ENCODE measurements at places on chromosomes 5 and 9.

- no peak for DNase-seq
These were observed 2.3 kb downstream of the CRB2 start for GRCh38 chr9:123358181-123358905.

- peak; percentile 19 for DNase-seq
These were observed 31.7 kb downstream of the NRG2 start for GRCh38 chr5:140011297-140011802.

- DNase-seq: no peak
These were observed 5.4 kb downstream of the MRPS27 start for GRCh38 chr5:72314571-72315172.

DNA sequence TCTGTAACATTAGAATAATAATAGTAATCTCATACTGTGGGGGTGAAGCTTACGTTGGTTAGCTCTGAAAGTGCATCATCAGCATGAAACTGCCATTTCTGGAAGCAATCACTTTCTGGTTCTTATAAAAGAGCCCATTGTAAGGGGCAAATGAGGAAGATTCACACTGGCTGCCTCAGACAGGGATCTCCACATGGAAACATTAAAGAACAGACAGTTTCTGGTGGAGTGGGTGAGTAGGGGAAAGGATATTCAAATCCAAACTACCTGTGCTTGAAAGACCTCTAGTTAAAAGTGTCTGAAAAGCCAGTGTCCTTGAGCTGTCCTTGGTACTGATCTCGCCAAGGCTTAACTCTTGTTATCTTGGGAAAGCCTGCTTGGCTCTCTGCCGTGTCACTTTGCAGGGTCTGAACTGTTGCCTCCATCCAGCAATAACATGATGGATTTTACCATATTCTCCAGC lies 19.1 kb upstream of the SLC31A2 start:
- DNase-seq: peak; percentile 44

DNA sequence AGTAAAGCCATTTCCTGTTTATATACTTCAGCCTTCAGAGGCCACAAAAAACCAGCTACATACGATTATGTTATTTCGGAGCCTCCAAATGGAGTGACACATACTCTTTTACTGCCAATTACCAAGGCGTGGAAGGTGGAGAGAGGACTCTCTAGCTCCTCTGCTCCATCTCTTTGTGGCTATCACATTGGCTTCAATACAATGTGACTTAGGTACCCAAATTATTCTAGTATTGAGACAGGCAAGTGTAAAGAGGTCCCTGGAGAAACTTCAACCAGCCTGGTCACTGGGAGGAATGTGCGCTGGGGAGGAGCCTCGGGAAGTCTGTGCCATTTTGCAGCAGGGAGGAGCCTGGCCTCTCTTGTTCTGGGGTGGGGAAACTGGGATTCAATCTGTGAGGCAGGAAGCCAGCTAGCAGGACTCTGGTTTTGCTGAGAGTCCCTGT lies 85.8 kb upstream of the TAS2R1 start:
- DNase-seq: no peak

- DNase-seq: no peak
These were observed 18.7 kb downstream of the ECM2 start for GRCh38 chr9:92517046-92517445.

DNA sequence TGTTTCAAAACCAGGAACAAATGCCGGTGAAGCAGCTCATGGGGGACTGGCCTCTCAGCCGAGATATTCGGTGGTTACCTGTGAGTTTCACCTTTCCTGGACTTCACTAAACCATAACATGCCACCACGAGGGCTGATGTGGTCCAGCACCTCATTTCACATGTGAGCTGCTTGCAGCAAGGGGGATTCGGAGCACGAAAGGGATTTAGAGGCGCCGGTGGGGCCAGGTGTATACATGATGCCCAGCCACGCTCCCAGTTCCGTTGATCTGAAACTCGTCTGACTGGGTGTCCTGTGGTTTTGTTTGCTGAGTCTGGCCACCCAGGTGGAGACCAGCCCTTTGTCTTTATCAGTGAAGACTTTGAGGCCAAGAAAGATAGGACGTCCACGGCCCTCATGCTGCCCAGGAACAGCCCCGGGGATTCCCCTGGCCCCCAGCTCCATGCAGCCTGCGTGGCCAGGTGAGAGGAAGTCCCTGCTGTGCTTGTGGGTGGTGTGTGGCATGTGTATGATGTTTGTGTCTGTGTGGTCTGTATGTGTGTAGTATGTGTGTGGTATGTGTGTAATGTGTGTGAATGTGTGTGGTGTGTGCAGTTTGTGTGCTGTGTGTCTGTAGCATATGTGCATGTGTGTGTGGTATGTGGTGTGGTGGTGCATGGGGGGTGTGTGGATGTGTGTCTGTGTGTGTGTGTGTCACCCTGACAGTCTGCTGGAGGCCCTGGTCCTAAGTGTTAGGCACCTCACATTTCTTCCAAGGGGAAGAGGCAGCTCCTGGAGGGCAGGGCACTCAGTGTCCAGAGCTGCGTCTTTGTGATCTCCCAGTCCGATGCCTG lies 23.4 kb downstream of the PHF2 start:
- DNase-seq: no peak

DNA sequence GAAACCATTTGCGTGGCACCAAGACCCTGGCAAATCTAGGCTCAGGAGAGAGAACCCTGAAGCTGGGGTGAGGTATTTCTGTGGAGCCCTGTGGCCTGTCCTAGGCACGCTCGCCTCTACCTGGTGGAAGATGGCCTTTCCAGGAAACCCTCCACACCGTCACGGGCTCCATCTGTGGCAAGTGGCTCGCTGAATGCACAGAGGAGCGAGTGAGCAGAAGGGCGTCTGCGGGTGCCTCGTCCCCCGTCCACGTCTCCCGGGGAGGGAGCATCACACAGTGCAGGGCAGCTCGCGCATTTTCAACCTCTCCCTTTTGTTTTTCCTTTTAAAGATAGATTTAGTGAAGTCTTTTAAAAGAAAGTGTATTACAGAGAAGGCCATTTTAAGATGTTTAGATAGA lies 25.3 kb upstream of the RASGEF1C start:
- no peak for DNase-seq

- no peak for DNase-seq
These were observed 53.7 kb downstream of the EFNA5 start for GRCh38 chr5:107617052-107617451.

DNA sequence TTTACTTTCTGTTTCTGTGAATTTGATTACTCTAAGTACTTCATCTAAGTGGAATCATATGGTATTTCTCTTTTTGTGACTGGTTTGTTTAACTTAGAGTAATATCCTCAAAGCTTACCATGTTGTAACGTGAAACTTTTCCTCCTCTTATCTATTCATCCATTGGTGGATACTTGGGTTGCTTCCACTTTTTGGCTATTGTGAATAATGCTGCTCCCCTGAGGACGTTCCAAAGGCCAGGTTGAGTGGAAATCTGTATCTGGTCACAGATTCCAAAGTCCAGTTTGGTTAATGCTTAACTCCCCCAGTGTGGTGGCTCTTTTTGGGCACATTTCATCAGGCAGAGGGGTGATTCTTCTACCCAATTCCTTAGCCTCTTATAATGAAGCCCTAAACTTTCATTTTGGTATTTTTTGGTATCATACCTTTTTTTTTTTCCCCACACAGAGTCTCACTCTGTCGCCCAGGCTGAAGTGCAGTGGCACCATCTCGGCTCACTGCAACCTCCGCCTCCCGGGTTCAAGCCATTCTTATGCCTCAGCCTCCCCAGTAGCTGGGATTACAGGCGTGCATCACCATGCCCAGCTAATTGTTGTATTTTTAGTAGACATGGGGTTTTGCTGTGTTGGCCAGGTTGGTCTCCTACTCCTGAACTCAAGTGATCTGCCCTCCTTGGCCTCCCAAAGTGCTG lies 65.4 kb downstream of the CMYA5 start:
- DNase-seq: no peak

DNA sequence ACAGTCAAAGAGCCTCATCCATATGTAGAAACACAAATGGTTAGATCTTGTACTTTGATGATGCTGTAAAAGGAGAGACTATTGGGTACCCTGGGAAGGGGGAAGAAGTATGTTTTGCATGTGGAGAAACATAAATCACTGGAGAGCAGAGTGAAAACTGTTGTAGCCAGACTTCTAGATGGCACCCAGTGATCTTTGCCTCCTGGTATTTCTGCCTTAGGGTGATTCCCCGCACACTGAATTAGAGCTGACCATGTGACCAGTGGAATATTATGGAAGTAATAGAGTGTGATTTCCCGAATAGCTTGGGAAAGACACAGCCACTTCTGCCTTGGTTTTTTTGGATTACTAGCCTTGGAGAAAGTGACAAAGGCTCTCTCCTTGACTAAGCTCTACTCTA lies 174.3 kb downstream of the LPAR1 start:
- no peak for DNase-seq

DNA sequence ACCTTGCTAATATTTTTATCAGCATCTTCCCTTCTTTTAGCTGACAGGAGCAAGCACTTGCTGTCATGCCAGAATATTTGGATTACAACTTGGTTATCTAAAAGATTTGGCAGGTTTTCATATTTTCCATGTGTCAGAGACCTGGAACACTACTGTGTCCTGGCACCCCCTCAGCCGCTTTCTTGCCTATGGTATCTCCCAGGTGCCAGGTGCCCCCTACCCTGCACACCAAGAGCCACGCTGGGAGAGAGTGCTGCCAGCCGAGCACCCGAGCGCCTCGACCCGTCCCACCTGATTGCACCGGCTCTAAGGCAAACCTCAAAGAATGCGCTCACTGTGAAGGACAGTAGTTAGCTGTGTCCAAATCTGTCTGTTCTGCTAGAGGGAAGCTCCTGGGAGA lies 84.8 kb downstream of the GTF3C4 start:
- DNase-seq: no peak

- DNase-seq: no peak
These were observed 228.4 kb downstream of the TENT4A start for GRCh38 chr5:6941631-6942030.

- DNase-seq: no peak
These were observed 5.8 kb downstream of the BRD9 start for GRCh38 chr5:886716-887325.

Data from suppressor macrophage treated with lipopolysaccharide for 4 hours (primary cell).